Mucosa of gallbladder (tissue), 1 donor: ENCODE measurements at places on chromosomes 3 and 15.

DNA sequence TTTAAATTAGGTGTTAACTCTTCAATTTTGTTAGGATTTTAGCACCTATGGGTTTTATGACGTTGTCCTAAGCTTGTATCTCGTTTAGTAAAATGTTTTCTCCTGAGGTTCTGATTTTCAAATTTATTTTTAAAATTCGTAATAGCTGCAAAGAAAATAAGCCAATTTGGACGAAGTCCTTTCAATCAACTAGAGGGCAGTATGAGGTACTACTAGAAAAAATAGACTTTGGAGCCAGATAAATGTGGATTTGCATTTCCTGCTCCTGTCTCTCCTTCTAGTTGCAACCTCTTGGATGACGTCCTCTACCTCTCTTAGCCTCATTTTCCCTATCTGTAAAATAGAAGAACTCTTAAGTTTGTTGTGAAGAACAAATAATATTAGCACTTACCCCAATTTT is 81.1 kb downstream of the SLTM start:
- DNase-seq, result no peak

- DNase-seq, result no peak
Observed at GRCh38 chr3:103406320-103406850, 971.6 kb downstream of the ZPLD1 start.

DNA sequence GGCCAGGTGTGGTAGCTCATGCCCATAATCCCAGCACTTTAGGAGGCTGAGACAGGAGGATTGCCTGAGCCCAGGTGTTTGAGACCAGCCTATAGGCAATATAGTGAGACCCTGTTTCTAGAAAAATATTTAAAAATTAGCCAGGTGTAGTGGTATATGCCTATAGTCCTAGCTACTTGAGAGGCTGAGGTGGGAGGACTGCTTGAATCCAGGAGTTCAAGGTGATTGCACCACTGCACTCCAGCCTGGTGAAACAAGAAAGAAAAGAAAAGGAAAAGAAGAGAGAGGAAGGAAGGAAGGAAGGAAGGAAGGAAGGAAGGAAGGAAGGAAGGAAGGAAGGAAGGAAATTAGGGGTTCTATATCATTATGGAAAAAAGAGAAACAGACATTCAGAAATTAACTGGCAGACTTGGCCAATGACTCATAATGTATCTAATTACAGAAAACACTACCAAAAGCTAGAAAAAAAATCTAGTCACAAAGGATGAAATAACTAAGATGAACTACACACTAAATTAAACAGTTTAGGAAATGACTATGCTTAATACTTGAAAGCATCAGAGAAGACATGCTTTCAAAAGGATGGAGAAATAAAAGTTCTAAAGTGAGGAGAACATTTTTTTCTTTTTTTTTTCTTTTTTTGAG is 45.4 kb upstream of the TERB2 start:
- no peak for DNase-seq

GRCh38 chr15:68051109-68051508 is 3.0 kb upstream of the PIAS1 start:
- DNase-seq, result no peak

- DNase-seq, result no peak
Observed at GRCh38 chr3:38149708-38150107, 11.2 kb downstream of the MYD88 start.

DNA sequence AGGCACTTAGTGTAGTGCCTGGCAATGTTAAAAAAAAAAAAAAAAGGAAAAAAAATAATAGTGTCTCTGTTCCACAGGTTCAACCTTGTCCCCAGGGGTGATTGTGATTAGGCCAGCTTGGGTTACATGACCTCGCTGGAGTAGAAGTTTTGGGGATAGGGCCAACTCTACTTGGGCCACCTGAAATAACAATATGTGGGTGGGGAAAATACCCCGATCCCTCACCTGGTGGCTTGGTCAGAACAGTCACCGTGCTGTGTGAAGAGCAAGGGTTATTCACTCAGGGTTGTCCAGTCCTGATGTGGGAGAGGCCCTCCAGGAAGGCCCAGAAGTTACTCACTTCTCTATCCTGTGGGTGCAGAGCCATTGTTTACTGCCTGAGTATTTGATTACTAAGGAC is 19.5 kb downstream of the XYLB start:
- DNase-seq, result no peak

DNA sequence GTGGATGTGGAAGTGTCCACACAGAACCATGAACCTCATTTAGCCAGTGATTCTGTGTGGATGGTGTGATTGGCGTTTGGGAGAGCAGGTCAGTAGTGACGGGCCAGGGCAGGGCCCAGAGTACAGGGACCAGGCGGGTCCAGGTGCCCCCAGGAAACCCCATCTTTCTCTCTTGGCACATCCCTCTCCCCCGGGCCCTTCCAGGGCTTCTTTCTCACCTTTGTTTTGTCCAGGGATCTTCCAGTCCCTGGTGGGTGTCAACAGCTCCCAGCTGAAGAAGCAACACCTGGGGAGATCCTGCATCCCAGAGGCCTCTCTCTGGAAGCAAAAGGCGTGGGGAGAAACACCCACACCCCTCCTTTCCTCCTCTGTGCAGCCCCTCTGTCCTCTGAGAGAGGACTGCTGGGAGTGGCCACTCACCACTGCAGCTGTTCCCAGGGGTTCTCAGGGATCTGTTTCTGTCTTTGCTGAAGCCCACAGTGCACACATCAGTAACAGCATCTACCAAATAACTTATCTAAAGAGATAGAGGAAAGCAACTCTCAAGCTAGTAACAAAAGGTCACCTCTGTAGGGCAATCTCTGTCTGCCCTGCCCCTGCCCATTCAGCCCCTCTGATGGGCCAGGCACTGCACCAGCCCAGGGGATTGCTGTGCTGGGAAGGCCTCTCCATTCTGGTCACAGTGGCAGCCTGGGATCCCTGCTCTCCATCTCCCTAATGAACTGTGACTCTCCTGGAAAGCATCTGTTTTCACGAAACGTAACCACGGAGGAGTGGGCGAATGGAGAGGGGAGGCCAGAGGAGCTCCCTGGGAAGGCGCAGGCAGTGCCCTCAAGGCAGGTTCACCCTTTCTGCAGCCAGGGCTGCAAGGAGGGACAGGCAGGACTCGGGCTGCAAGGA is 98.3 kb upstream of the ALDH1A3 start:
- no peak for DNase-seq

DNA sequence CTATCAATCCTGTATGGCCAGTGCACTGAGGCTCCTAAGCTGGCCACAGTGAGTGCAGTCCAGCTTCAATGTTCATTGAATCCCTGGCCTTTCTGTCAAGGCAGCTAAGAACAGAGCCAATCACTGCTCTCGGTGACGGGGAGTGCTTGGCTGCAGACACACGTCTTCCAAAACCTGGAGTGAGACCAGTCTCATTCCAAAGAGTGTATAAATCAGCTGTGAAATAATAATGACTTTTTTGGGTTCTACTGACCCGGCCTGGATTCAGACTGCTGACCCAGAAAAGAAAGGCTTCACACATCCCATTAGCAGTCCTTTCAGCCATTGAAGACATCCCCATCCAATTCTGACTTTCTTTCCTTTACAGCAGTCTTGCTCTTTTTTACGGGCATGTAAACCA is 665.5 kb downstream of the GBE1 start:
- DNase-seq, result no peak

- peak; percentile 52 for DNase-seq
Observed at GRCh38 chr15:58269455-58270414, 131.6 kb downstream of the AQP9 start.

DNA sequence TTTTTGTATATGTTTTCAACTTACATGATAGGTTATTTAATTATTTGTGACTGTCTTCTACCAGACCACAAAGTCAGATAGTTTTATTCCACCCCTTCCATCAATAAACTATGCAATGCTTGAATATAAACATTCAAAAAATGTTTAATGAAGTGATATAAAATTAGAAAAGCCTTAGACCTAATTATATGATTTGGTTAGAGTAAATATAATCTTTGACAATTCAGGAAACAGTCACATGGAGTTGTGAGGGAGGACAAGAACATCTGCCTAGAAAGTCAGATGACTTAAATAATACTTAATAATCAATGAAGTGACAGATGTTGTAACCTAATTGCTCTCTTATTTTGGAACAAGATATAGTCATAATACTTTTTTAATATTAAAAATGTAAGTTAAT is 710.3 kb downstream of the ZBBX start:
- DNase-seq, result no peak

DNA sequence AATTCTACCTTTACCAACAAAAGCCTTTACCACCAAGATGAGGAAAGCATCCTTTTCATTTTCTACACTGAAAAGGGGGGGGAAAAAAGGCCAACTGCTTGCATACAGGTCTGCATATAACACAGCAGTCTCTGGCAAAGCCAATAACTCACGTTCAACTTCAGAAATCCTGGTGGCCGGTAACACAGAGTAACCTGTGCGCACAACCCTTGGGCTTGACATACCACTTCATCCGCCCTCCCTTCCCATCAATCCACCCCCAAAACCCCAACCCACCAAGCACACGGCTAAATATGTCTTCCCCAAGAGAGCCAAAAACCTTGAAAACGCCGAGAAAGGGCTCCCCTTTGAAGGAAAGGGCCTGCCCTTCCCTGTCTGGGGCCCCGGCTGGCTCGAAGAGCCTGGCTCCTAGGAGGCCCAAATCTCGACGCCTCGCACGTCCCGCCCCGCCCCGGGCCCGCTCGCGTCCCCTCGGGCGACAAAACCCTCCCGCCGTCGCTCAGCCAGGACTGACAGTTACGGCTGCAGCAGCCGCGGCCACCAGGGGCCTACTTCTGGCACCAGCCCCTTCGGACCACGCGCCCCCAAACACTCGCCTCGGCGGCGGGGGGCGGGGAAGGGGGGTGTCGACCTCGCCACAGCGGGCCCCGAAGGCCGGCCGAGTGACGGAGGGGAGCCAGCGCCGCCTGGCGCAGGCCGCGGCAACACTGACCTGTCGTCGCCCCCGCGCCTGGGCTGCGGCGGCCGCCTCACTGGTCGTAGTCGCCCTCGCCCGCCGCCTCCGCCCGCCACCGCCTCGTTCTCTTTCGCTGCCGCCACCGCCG is 835 bp downstream of the UBE3A start:
- peak; percentile 32 for DNase-seq

DNA sequence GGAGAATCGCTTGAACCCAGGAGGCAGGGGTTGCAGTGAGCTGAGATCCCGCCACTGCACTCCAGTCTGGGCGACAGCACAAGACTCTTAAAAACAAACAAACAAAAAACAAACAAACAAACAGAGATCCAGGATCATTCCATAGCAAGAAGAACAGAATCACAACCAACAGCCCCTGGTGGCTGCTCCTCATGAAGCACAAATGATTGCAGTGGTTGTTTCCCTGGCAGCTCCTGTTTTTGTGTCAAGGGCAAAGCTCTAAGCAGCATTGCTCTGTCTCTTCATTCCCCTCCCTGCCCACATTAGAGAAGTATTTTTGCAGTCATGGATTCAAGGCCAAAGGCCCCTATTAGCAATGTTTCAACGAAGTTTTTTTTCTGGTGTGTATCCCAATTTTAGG is 25.8 kb upstream of the BLM start:
- no peak for DNase-seq

DNA sequence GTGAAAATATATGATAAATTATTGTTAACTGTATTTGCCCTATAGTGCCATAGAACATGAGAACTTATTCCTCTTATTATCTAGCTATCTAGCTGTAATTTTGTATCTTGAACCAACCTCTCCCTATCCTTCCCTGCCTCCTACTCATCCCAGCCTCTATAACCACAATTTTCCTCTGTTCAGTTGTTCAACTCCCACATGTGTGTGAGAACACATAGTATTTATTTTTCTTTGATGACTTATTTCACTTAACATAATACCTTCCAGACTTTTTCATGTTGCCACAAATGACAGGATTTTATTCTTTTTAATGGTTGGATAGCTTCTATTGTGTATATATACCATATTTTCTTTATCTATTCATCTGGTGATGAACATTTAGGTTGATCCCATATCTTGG is 85.4 kb upstream of the SUCLG2 start:
- no peak for DNase-seq

DNA sequence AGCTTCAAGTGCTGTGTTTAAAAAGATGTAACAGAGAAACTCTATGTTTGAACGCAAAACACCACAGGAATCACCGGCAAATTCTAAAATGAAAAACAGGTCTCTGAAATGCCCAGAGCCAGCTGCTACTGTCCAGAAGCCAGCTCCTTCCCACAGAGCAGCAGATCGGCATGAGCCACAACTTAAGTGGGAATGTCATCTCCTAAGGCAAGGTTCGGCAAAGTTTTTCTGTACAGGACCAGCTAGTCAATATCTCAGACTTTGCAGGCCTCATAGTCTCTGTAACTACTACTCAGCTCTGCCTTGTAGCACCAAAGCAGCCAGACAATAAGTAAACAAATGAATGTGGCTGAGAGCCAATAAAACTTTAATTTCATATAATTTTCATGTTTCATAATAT is 4.9 kb downstream of the PLOD2 start:
- DNase-seq, result no peak

DNA sequence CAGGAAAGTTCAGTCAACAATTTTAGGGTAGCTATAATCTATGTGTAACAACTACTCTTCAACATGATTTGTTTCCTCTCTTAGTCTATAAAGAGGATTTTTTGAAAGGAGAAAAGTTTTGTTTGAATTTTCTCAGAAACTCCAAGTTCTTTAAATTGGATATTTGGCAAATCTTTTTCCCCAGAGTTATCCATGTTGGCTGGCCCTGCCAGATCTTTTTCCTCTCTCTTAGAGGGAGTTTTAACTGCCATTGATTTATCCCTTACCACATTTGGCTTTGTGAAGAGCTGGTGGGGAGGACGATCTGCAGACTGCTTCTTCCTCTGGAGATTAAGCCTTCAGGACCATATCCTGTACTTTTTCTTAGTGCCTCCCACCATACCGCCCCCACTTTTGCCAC is 64.9 kb upstream of the ROPN1 start:
- no peak for DNase-seq

GRCh38 chr3:184175506-184175905 is 851 bp downstream of the AP2M1 start:
- no peak for DNase-seq

DNA sequence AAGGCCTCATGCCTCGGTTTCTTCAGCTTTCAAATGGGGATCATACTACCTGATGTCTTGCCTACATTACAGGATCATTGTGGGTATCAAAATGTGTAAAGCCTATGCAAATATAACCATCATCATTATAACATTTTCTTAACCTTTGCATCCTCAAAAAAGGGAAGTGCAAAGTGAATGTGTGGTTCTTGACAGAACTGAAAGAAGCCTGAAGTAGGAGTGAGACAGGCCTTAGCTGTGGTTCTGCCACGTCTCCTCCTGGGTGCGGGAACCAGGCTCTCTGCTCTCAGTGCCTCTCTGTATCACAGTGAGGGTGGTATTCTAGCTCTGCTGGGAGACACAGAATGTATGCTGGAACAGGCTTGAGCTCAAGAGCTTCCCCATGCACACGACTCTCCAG is 316.9 kb upstream of the ICE2 start:
- DNase-seq, result no peak

DNA sequence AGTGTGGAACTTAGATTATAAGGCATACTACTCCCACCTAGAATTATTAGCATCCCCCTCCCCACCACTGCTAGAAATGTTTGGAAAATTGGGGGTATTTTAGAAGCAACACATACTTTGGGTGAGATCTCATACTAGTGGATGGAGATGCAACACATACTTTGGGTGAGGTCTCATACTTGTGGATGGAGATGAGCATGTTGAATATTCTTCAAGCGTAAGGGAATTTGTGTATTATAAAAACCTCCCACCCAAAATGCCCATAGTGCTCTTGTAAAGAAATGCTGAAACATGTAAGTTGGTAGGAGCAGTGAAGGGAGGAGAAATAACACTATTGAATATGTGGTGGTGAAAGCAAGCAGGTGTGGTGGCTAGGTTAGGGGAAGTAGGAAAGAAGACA is 124.0 kb upstream of the EPHA3 start:
- no peak for DNase-seq

GRCh38 chr15:60869851-60870250 is 359.3 kb downstream of the RORA start:
- no peak for DNase-seq

- no peak for DNase-seq
Observed at GRCh38 chr15:90056529-90056928, 45.7 kb downstream of the IDH2 start.
